ENCODE measurements at places on chromosomes 7 and 10.

GRCh38 chr7:157805713-157806112 lies 468.9 kb downstream of the DNAJB6 start:
- DNase-seq: no peak

- DNase-seq: no peak
These were observed 17.7 kb downstream of the CLIP2 start for GRCh38 chr7:74306730-74307469.

DNA sequence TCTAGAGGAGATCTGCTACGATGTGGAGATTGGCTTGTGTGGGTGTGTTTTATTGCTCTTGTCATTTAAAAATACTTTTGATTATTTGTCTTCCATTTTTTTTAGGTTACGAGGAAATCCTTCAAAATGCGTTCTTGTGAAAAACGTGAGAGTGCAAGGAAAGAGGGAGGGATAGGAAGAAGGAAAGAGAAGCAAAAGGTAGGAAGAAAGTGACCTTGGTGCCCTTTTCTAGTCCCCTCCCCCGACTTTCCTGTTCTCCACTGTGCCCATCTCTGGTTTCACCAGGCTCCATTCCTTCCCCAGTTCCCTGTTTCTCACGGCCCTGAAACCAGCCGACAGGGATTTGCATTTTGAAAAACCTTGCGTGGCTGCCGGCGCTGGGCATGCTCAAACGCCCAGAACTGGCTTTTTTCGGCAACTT lies 506 bp upstream of the GNAI1 start:
- no peak for DNase-seq

GRCh38 chr7:135282561-135283254 lies 49.1 kb downstream of the STRA8 start:
- no peak for DNase-seq

DNA sequence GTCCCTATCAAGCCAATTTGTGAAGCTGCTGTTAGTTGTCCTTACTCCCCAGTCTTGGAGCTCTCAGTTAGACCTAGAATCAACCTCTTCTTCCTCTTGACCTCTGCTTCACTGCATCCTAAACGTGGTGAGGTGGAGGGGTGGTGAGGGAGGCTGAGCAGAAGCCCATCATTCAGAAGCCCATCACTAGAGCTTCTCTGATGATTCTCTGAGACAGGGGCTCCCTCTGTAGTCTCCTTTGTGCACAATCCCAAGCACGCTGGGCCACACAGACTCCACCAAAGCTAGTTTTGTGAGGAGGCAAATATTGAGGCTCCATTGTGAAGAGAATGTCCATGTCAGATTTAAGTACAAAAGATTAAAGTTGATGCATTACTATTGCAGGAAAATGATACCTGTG lies 163.8 kb upstream of the PRSS1 start:
- no peak for DNase-seq

DNA sequence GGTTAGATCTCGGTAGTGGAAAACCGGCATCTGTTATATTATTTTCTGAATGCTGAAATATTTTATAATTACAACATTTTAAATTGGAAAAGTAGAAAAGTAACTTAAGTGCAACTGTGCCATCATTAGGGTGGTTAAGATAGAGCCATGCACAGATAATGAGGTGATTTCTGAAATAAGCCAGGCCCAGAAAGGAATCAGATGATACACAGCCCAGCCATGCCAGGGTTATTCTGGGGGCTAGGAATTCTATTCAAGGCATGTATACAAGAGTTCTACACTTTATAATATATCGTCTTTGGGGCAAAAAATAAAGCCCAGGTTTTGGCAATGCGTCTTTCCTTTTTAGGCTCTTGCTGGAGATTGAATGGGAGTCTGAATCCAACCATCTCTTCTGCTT lies 128.7 kb downstream of the ITGB8 start:
- DNase-seq: no peak

GRCh38 chr7:114656466-114656865 lies 241.9 kb downstream of the FOXP2 start:
- DNase-seq: no peak

DNA sequence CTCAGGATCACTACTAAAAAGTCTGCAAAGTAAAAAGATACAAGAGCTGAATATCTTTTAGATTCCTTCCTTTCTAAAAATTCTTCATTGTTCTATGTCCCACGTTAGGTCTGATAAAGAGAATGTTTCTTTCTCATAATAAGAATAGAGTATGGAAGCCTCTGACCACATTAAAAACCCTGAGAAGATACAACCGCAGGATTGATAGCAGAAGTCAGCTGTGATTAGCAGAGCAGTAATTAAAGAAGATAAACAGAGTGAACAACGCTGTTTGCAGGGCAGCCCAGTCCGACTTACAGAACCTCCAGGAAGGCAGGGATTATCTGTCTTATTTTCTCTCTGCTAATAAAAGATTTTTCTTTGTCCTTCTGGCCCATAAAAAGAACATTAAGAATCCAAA lies 31.4 kb upstream of the PITRM1 start:
- no peak for DNase-seq

DNA sequence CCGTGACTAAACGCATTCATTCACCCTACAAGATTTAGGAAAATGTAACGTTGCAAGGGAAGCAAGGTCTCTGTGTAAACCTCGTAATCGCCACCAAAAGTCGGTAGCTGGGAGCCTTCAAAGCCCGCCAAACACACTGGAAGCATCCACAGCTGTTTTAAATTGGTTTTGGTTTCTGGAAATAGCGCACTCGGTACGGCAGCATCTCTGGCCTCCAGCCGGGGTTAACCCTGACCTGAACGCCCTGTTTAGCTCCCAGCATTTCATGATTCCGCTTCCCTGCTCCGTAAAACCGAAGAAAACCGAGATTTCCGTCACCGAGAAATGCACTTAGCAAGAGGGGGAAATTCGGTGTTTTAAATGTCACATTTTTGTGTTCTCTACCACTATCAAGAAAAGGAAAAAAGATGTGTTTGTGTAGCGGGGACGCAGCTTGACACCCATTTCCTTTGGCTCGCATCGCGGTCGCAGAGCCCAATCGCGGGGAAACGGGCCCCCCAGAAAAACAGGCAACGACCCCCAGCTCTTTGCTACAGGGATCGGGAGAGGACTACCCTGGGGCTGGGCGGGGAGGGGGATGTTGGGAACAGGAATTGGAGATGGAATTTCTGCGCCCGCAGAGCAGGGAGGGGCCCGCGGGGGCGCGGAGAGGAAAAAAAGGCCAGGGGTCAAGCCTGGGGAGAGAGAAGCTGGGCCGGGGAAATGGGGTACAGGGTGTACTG lies 646 bp downstream of the SGCE start:
- DNase-seq: peak; percentile 46

- no peak for DNase-seq
These were observed at the start of gene PODXL for GRCh38 chr7:131556053-131556908. Gene PODXL (minus strand): TSS chr7:131556628. CDS start chr7:131556359, 269 bp downstream.

DNA sequence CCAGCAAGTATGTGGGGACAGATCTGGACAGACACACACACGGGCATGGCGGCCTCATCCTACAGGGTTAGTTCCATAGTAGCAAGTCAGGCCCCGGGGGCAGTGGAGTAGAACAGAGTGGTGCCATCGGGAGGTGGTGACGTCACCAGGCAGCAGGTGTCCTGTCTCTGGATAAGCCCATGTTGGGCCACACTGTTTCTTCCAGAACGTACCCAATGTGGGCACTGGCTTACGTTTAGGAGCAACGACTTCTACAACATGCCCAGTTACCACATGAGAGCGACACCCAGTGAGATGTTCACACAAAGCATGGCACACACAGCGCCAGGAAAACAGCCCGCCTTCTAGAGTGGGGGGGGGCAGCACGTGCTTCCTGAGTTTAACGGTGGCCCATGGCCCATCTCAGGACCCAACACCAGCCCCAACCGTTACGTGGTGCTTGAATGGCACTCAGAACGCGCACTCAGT lies 67.8 kb downstream of the CTBP2 start:
- DNase-seq: no peak

- DNase-seq: no peak
These were observed 9.5 kb downstream of the SLIT1 start for GRCh38 chr10:97176226-97176625.

- DNase-seq: no peak
These were observed 156.5 kb downstream of the ZEB1 start for GRCh38 chr10:31475519-31475918.

DNA sequence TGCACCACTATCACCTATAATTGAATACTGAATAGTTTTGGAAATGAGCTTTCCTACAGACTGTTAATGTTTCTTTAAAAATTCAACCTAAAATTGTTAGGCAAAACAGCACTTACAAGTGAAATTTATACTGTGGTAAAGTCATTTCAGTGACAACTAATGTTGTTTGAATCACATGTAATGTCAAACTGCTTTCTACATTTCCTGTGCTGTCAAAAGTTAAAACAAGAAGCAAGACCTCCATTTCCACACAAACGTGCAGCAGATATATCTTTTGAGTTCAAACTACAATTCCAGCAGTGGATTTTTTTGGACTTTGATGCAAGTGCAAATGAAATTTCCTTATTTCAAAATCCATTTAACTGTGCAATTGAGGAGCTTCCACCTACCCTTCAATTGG lies 199.8 kb downstream of the RNLS start:
- no peak for DNase-seq

- DNase-seq: no peak
These were observed 14.7 kb downstream of the CCNY start for GRCh38 chr10:35351021-35351420.

GRCh38 chr10:2681891-2682290 lies 385.5 kb upstream of the PFKP start:
- DNase-seq: no peak

GRCh38 chr7:96899108-96899507 lies 106.2 kb upstream of the DLX6 start:
- no peak for DNase-seq

- DNase-seq: no peak
These were observed 102.5 kb downstream of the SAMD9 start for GRCh38 chr7:93015101-93015778.

- DNase-seq: no peak
These were observed 279.4 kb upstream of the HABP2 start for GRCh38 chr10:113273181-113274163.

GRCh38 chr7:138975343-138976104 lies 5.7 kb downstream of the KIAA1549 start:
- no peak for DNase-seq

GRCh38 chr7:52592698-52593097 lies 442.7 kb upstream of the POM121L12 start:
- no peak for DNase-seq

- no peak for DNase-seq
These were observed 307.9 kb downstream of the WDR11 start for GRCh38 chr10:121158988-121159579.

DNA sequence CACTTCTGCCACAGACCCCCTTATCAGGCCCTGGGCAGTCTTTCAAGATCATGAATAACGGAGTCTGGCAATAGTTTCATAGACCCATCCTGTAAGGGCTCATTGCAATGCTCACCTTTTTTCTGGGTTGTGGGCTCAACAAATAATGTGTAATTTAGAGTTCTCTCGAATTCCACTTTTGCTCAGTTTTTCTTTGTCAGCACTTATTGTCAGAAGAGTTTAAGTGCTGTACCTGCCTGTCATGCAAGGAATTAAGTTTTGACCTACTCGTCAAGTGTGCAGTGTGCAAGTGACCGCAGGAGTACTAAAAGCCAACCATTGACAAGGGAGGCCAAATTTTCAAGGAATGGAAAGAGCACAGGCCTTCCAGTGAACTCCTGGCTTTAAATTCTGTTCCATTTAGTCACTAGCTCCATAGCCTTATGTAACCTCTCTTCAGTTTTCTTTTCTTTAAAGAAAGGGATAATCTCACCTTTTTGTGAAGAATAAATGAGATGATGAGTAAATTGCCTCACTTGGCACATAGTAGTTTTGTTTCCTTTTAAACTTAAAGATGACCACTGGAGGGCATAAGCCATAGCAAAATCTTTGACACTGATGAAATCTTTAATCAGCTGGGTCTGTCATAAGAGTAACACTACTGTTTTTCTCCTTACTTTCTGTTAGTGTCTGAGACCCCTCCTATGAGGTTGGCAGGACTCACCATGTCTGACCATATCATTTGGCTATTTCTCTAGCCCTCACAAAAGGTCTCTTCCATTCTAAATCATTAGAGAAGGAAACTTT lies 313.3 kb downstream of the TYW1 start:
- DNase-seq: no peak

DNA sequence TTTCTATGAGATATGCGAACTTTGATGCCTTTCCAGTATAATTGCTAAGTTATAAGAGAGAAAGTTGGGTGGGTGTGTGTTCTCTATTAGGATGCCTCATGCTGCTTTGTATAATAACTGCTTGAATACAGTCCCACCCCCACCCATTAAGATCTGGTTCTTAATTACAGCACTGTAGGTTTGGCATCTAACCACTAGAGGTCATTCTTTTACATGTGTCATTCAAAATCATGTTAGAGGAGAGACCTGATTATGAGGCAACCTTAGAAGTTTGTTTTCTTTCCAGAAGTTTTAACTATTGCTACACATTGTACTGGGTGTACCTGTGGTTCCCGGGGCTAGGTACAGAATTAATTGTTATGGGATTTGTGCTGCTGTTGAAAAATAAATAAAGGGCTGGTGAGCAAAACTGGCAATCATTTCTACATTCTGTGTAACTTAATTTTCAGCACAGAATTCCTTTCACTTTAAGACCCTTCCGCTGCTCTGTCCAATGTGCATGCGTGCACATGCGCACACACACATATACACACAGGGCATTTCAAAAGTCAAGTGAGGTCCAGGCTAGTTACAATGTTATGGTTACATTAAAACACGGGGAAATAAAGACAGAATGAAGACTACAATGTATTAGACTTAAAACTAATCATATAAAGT lies 1156.3 kb downstream of the SORCS3 start:
- DNase-seq: peak; percentile 21

DNA sequence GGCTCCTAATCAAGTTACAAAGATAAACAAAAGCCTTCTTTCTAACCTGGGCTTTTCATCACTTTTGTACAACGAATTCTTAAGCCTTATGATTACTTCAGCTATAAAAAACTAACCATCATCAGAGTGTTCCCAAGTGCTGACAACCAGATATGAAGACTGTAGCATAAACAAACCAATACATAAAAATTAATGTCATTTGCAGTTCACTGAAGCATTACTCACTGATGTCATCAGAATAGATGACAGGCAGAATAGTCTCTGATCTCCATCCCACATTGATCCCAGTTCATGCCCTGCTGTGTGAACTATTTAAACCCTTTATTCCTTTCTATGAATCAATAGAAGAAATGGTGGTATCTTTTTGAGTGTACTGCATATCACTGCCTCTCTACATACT lies 84.4 kb downstream of the DNAJC1 start:
- no peak for DNase-seq

GRCh38 chr7:133941496-133941895 lies 185.6 kb upstream of the LRGUK start:
- DNase-seq: no peak

Data from SHP77 (cell line).